ENCODE measurements at places on chromosomes 4 and X.
A peak's percentile ranks its signal among the peaks of the same experiment; 100 is the strongest.

DNA sequence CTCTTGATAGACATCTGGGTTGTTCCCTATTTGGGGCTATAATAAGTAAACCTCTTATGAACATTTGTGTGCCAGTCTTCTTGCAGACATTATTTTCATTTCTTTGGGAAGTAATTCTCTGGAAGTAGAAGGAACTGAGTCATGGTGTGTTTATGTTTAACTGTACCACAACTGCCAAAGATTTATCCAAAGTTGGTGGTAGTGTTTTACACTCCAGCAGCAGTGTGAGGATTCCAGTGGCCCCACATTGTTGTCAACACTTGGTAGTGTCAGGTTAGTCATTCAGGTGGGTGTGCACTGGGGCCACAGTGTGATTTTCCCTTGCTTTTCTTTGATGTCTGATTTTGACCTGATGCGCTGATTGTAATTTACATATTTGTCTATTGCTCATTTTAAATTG lies 5.0 kb upstream of the UVSSA start:
- DNase-seq, result no peak

DNA sequence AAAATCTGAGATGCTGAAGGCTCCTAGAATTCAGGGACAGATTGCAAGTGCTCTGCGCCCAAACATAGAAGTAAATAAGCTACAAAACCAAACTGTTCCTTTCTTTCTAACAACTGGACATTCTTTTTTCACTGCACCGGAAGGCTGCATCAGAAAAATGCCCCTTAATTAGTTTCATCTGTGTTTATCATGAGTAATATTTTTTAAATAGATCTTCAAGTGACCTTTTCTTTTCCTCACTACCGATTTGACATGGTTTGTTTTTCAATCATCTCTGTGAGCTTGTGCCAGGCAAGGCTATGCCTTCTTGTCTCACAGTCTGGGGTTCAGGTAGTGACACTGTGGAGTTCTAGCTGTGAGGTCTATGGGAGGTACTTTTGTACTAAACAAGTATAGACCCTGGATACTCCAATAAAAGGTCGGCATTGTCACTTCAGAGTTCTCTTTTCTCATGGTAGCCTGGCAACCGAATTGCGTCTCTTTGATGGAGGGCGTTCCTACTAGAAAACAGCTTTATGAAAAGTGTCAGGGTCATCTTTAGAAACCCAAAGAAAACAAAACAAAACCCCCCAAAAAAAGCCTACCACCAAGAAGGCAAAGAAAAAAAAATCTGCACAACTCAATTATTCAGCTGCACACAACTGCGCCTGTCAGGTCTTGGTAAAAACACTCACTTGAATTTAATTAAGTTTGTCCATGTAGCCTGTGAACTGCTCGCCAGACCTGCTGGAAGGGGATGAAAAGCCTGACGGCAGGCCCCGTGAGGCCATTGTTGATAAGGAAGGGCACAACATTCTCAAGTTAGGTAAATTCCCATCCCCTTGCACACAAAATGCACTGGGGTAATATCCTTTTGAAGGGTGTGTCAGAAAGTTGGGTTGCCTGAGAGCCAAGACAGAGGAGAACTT lies 22.8 kb upstream of the ADAMTS3 start:
- DNase-seq, result peak; percentile 68

GRCh38 chr4:52576326-52576725 lies 82.8 kb downstream of the USP46 start:
- no peak for DNase-seq

DNA sequence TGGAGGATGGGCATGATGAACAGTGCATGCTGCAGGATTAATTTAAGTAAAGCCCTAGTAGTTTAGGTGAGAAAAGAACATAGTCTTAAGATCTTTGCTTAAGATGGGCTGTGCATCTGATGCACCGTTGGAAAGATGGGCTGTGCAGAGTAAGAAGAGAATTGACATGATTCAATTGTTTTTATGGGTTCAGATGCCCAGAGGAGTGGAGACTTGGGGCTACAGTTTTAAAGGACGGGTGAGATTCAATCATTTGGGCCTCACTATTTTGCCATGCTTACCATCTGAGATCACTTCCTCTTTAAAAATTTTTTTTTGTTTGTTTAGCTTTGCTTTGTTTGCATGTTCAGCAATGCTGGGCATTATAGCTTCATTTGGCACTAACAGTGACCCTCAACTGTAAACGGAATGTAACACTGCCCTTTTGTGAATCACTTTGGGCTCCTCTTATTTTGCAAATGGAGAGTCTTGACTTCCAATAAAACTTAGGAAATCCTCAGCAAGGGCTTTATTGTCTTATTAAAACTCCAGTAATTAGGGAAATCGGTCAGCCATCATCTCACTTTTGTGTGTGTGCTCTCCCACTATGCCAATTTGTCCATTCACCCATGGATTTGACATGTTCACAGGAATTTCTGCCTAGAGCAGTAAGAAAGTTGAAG lies 216.1 kb upstream of the TLL1 start:
- DNase-seq, result no peak

GRCh38 chr4:25178838-25179261 lies 18.6 kb upstream of the SEPSECS start:
- DNase-seq, result no peak

- DNase-seq, result no peak
These were observed 42.4 kb downstream of the SPATA18 start for GRCh38 chr4:52093466-52093865.

GRCh38 chr4:44720371-44720770 lies 6.0 kb downstream of the GNPDA2 start:
- DNase-seq, result no peak

DNA sequence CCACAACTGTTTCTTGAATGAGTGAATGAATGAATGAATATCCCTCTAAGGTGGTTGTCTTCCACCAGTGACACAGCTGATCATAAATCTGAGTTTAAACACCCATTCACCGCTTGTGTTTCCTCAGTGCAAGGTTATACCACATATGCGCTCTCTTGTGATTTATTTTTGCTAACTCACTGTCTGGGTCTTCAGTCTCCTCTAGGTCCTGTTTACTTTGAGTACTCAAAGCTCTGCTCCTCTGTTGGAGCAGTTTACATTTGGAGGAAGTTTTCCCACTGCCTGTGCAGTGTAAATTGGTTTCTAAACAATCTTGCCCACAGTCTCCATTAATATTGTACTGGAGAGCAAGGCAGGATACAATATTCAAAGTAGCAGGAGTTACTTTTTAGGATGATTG lies 212.6 kb upstream of the JADE1 start:
- no peak for DNase-seq

DNA sequence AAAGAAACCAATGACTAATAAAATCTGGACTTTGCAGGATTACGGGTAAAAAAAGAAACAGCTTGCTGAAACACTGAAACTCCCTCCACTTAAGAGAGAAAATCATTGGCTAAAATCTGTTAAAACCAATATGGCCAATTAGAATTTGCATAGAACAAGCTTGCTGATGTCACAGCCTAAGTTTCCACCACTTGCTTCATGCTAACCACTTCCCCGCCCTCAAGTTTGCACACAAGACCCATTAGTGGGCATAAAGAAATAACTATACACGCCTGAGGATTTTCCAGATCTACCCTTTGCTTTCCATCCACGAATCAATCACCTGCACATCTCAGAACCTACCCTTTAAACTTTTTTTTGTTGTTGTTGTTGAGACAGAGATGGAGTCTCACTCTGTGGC lies 42.7 kb upstream of the PHEX start:
- no peak for DNase-seq

DNA sequence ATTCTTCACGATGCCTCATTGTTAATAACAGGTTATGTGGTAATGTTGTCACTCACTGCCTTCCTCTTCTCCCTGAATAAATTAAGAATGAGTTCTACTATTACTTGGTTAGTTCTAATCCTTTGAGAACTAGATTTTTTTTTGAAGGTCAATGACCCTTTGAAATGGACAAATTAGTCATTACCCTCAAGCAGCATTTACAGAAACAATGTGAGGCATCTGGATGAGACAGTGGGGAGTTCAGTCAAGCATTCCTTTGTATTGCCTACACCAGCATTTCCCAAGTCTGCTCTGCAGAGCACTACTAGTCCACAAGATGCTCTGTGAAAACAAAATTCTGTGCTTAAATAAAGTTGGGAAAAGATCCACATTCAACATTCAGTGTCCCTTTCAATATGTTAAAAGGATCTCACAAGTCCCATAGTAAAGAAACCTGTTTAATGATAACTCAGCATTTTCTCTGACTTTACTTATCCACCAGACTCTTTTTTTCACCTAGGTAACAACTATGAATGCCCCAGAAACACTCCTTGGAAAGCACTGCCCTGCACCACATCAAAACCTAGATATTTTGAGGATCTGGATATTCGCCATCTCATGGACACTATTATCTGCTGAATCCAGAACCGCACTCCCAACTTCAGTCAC lies 60.6 kb downstream of the CHRDL1 start:
- DNase-seq, result no peak

DNA sequence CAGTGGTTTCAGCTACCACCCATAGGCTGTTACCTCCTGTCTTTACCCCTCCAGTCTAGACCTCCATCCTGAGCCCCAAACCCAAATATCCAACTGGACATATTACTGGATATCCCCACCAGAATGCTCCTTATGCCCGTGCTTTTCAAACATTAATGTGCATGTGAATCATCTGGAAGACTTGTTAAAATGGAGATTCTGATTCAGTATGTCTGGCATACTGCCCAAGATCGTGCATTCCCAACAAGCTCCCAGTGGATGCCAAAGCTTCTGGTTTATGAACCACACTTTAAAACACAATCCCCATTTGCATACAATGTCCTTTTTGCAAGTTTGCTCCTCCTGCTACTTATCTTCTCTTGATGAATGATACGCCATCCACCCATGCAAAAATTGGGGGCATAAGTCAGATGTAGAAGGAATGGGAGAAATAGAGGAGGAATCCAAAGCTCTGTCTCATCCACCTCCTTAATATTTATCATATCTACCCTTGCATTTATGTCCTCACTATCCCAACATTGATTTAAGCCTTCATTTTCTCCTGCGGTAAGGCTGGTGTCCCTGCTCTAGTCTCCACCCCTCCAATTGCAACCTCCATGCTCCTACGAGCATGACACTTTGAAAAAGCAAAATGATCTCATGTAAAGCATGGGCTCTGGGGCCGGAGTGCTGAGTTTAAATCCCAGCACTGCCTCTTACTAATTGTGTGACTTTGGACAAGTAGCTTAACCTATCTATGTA lies 7.4 kb upstream of the PGRMC1 start:
- no peak for DNase-seq

DNA sequence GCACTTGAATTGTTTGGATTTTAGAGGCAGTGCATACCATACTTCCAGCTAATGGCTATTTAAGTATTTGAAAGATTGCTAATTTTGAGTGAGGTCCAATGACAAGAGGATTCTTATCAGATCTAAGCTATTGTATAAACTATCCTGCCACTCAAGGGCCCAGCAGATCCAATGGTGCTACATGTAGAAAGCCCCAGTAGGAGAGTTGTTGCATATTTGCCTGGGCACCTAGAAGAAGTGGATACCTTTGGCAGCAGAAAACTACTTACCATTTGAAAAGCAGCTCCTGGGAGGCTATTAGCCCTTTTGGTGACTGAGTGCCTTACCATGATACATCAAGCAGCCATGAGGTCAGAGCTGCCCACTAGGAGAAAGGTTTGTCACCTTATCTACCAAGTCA lies 447.3 kb downstream of the C4orf33 start:
- DNase-seq, result no peak

DNA sequence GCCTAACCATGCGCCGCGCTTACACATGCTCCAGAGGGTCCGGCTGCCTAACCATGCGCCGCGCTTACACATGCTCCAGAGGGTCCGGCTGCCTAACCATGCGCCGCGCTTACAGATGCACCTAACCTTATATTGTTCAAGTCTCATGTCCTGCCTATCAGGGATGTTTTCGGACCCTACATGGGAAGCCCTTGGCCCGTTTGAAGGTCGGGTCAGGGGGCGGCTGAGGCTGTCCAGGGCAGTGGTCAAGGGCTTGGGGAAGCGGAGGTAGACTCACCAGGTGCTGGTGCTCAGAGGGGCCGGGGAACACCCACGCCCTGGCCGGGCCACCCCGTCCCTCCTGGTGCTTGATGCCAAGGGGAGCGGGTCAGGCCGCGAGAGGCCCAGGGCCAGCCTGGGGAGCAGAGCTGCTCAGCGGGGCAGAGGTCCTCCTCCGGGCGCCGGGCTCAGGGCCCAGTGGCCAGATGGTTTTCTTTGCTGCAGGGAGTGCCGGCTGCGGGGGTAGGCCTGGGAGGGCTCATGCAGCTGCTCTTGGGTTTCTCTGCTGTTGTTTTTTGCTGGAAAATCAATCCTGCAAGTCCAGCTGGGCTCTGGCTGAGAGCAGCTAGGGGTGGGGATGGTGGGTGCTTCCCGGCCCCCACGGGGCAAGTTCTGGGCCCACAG lies 35.4 kb upstream of the SPON2 start:
- DNase-seq, result no peak

DNA sequence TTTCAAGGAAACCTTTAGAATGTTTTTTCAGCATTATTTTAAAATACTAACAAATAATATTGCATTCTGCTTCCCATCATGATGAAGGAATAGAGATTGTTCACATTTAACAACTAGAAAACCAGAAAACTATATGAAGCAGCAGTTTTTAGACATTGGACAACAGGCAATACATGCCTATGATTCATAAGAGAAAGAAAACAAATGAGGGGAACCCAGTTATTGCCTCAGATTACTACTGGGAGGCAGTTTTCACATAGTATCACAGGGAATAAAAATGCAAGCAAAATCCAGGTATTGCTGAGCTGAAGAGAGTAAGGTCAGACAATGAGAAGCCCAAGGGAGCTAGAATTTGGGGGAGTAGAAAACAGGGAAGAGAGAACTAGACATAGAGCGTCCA lies 373.6 kb downstream of the MAPK10 start:
- DNase-seq, result no peak

- no peak for DNase-seq
These were observed 247.0 kb downstream of the BANK1 start for GRCh38 chr4:102037566-102037965.

GRCh38 chrX:127963696-127964095 lies 88.5 kb downstream of the ACTRT1 start:
- DNase-seq, result no peak

DNA sequence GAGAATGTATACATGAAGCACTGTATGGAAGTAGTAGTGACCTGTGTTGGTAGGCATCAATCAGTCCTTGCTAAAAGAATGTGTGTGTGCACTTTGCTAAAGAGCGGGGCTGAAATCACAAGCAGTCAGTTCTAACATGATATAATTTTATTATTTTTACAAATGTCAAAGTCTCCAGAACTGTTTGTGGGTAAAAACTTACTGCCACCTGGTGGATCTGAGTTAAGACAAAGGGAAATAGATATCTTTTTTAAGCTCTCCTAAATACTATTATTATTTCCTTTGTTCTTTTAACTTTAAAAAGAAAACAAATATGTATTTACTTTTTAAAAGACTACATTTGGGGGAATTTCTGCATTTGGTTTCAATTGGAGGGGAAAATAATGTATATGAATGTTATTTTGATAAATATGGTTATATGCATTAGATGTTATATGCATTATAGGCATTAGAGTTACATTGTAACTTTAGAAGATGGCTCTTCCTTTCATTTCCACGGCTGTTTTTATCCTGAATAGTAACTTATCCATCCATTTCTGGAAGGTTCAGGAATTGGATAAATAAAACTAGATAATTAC lies 7.8 kb upstream of the CLOCK start:
- no peak for DNase-seq

- no peak for DNase-seq
These were observed 41.7 kb downstream of the ATP11C start for GRCh38 chrX:139890991-139891700.

- peak; percentile 71 for DNase-seq
These were observed 339.7 kb upstream of the PCDH7 start for GRCh38 chr4:30380404-30380998.

- DNase-seq, result no peak
These were observed 8.0 kb upstream of the PYURF start for GRCh38 chr4:88531549-88531948.
